Stimulated activated CD4-positive, alpha-beta T cell treated with anti-CD3 and anti-CD28 coated beads, Interleukin-15, amount 100 ng/mL, for 48 hours (primary cell): ENCODE measurements at places on chromosomes 6 and 20.

GRCh38 chr20:38278131-38278530 is 17.6 kb upstream of the KIAA1755 start:
- DNase-seq, result no peak

DNA sequence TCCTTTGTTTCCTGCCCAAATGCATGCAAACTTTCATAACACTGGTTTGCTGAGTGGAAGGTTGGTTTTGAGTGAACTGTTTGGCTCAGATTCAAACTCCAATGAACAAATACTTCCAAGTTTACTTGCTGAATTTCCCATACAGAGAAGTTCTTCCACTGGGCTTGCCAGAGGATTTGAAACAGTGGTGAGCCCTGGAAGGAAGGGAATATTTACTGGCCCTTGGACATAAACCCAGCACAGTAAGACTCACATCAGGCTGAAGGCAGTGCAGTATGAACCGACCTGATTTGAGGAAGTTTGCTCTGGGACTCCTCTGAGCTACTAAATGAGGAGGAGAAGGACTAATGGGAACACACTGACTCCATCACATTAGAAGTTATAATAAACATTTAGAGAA is 3.8 kb downstream of the TRAF3IP2 start:
- no peak for DNase-seq

- DNase-seq, result no peak
These were observed 120.3 kb downstream of the IMPG1 start for GRCh38 chr6:75952128-75952527.

DNA sequence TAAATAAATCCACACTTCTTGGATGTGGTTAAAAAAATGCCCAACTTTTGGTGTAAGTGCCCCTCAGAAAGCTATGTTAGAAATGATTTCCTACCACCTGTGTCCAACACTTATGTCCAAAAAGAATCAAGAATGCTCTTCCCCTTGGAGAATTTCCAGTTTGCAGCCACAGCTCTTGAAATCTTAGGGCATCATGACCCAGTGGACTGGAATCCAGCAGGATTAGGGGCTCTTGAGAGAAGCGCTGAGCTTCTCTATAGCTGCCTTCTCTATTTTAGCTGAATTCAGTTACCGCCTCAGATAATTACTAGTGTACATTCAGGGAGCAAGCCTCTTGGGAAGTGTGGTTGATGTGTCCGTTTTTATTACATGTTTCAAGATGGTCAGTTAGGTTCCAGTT is 2.5 kb downstream of the PHACTR1 start:
- DNase-seq, result no peak

DNA sequence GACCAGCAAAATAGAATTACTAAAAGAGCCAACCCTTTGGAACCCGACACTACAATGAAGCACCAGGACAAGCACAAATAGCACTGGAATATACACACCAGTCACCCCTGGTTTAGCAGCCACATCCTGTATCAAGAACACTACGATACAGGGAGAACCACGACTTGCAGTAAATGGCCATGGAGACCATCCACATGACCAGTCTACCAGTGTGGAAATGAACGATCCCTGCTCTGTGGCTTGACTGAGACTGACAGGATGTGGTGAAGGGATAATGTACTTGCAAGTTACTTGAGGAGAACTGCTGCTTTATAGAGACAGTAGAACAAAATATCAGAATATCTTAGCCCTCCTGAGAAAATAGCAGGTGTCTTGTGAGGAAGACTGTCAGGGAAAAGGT is 169.6 kb downstream of the COL9A1 start:
- DNase-seq, result no peak

DNA sequence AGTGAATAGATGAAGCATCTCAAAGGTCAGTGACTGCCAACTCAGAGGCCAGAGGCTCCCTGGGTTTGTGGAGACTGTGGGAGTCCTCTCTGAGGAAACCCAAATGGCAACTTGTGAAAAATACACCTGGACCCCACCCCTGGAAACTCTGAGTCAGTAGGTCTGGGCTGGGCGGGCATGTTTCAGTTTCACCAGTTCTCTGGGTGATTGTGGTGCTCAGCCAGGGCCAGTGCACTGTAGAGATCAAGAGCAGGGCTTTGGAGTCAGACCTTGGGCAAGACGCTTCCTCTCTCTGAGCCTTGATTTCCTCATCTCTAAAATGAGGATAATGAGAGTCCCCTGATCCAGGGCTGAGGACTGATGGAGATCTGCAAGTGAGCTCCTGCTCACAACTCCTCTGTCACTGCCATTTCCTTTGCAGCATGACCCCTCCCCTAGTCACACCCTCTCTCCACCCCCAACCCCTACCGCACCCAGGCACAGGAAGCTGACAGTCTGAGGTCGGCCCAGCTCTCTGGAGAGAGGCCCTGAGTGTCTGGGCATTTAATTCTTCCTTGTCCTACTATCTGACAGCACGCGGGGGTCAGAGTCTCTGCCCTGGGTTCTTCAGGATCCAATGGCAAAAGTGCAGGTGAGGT is 5.1 kb downstream of the DEF6 start:
- DNase-seq, result peak; percentile 88

GRCh38 chr20:47008842-47009518 is 114.3 kb downstream of the EYA2 start:
- DNase-seq, result no peak
